ENCODE measurements at places on chromosomes 11 and 22. TPM values are rescaled to one million over a fixed set of nuclear protein-coding genes. Genes with fewer than 3 reads are reported as not detected.

Gene SYCE3
- not detected for total RNA-seq

Gene UBQLN3
- total RNA-seq: not detected

Gene CTNND1
- total RNA-seq: 178 TPM

Gene MICAL3
- total RNA-seq: 22.2 TPM

Gene SLC22A12
- total RNA-seq: not detected

Gene OR52R1
- not detected for total RNA-seq

Gene LRRN4CL
- under 0.01 TPM for total RNA-seq

Gene PKDREJ
- not detected for total RNA-seq

Gene OR4P4
- total RNA-seq: not detected

Gene FAM227A
- total RNA-seq: 2.9 TPM
